H54 (cell line): ENCODE measurements at places on chromosomes 5 and 9.

GRCh38 chr5:117487556-117487955 is 912.9 kb upstream of the SEMA6A start:
- DNase-seq: no peak

DNA sequence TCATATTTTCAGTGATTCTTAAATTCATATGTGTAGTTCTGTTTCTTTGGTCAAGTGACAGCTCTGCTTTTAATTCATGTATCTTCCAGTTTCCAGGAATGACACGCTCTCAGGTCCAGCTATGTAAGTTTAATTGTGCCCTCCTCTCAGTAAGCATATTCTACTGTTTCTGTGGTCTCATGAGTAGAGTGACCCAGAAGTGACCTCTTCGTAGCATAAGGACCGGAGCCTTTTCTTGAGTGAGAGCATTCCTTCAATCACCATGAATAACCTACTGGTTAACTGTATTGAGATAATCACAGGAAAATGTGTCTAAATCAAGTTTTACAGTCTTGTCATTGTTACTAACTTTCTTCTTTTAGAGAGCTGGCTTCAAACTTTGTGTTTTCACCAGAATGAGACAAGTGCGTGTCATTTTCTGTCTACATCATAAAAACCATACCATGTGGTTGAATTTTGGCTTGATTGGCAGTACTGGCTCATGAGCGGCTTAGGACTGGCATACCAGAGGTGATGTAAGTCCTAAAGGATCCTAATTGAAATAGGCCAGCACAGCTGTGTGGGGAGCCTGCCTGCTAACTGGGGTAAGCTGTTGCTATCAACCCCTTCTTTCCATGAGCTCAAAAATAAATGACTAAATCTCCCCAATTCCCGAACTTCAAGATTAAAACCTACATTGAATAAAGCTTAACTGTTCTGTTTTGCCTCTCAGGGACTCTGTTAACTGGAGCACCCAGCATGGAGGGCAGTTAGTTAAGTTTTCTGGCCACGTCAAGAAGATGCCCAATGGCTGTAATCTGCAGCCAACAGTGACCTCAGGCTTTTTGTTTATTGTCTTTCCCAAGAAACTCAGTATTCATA is 4.8 kb downstream of the ADAMTSL1 start:
- no peak for DNase-seq

DNA sequence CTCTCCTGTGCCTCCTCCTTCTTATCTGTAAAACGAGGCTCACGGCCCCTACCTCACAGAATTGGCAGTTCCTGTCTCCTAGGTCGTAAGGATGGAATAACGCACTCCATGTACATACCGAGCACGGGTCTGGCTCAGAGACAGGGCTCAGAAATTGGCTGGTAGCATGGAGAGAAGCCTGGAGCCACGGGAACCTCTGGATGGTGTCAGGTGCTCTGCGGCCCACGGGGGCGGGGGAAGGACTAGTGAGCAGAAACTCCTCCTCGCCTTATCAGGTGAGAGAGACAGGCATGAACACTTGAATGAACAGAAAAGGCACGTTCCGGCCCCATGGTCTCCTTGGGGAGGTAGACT is 15.4 kb upstream of the C5orf47 start:
- DNase-seq: no peak

GRCh38 chr5:174618589-174618988 is 105.8 kb upstream of the MSX2 start:
- DNase-seq: no peak

GRCh38 chr9:3939820-3940219 is 360.0 kb downstream of the GLIS3 start:
- DNase-seq: no peak

DNA sequence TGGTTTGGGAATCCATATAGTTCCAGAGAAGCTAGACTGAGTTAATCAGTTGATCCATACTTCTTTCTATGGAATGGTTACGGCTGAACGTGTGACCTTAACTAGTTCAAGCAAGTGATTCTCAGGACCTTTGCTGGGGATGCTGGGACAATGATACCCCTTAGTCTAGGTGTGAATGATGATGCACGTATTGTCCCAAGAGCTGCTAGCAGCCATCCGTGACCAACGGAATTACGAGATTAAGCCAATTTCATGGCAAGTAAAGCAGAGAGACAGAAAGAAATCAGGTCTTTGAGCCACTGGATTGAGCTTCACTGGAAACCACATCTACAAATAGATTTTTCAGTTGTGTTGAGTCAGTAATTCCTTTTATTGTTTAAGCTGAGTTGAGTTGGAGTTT is 99.2 kb upstream of the LIFR start:
- DNase-seq: no peak

DNA sequence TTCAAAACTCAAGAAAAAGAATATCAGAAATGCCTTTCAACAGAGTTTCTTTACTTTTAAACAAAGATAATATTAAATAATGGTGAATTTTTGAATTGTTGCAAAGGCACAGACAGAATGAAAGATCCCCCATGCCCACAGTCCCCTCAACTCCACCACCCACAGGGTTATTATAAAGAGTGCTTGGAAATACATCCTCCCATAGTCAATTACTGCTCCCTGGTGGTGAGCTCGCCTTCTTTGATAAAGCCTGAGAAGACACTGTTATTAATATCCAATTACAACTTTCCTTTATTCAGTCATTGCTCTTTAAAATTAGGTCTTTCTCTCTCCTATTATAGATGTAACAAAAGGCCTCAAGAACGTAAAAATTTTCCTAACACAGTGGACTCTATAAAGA is 490.2 kb upstream of the RORB start:
- DNase-seq: no peak

GRCh38 chr9:99340281-99340680 is 118.2 kb downstream of the SEC61B start:
- DNase-seq: no peak

- DNase-seq: no peak
These were observed 132.3 kb upstream of the MPDZ start for GRCh38 chr9:13411791-13412190.

GRCh38 chr5:175129121-175129520 is 314.9 kb downstream of the DRD1 start:
- DNase-seq: no peak

GRCh38 chr9:111957856-111958631 is 61.4 kb downstream of the UGCG start:
- peak; percentile 46 for DNase-seq

GRCh38 chr5:56852228-56853000 is 37.1 kb downstream of the MAP3K1 start:
- no peak for DNase-seq

GRCh38 chr9:1366276-1366675 is 316.1 kb downstream of the DMRT2 start:
- DNase-seq: no peak

GRCh38 chr5:110496276-110496675 is 230.2 kb downstream of the TMEM232 start:
- DNase-seq: no peak

- no peak for DNase-seq
These were observed 543.1 kb downstream of the KIF4B start for GRCh38 chr5:155556700-155557099.

- no peak for DNase-seq
These were observed 58.8 kb downstream of the OLFM1 start for GRCh38 chr9:135146241-135146640.

DNA sequence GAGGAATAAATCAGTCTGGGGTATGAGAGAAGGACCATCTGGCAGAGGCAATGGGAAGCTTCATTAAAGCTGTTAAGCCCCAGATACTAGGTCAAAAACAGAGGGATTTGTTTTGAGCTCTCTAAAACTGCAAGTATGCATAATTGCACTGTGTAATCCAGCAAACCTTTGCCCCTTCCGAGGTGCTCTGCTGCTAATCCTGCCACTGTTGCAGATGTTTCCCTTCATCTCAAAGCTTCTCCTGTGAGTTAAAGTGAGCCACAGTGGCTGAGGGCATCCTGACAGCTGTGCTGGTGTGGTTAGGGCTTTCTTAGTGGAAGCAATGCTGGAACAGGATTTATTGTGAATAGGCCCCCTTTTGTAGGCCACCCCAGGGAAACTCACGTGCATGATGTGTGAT is 160.3 kb upstream of the TRPC7 start:
- no peak for DNase-seq

- DNase-seq: peak; percentile 58
These were observed 110.5 kb downstream of the JMY start for GRCh38 chr5:79346420-79346824.

DNA sequence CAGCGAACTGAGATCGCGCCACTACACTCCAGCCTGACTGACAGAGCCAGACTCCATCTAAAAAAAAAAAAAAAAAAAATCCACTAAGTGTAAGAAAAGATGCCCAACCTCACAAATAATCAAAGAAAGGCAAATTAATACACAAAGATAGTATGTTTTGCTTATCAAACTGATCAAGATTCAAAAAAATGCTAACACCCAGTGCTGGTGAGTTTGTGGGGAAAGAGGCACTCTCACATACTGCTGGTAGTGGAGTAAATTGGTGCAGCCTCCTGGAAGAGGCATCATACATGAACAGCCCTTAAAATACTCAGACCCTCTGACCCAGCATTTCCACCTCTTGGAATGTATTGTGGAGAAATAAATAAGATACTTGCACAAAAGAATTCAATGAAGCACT is 70.2 kb upstream of the LMX1B start:
- no peak for DNase-seq
